ENCODE measurements at places on chromosomes 13 and 19. TPM values are rescaled to one million over a fixed set of nuclear protein-coding genes. Genes with fewer than 3 reads are reported as not detected.

- no peak for DNase-seq
Measured at GRCh38 chr19:30670562-30671366, 298.6 kb downstream of the ZNF536 start.

Gene CGB1
- total RNA-seq, result not detected

Gene ANO8
- total RNA-seq, result 3.3 TPM

Gene DENND1C
- 0.94 TPM for total RNA-seq
